ENCODE measurements at places on chromosomes 2 and 18. TPM values are rescaled to one million over a fixed set of nuclear protein-coding genes. Genes with fewer than 3 reads are reported as not detected.

VAMP5 gene
- total RNA-seq: 10.7 TPM

DSC1 gene
- 1.8 TPM for total RNA-seq

FLACC1 gene
- total RNA-seq: 2.9 TPM

MYOM1 gene
- total RNA-seq: 40.7 TPM

CPLX4 gene
- total RNA-seq: 46.1 TPM

All from camera-type eye (tissue), 1 donor.